ENCODE measurements at places on chromosomes 11 and 22. TPM values are rescaled to one million over a fixed set of nuclear protein-coding genes. Genes with fewer than 3 reads are reported as not detected.

Gene SAA2
- total RNA-seq, result 92.5 TPM

- no peak for DNase-seq
Measured at GRCh38 chr11:127130321-127130720, 129.8 kb upstream of the KIRREL3 start.

GRCh38 chr22:29256606-29257325 lies 11.0 kb downstream of the RHBDD3 start:
- DNase-seq, result no peak

Gene DRD2
- not detected for total RNA-seq

DNA sequence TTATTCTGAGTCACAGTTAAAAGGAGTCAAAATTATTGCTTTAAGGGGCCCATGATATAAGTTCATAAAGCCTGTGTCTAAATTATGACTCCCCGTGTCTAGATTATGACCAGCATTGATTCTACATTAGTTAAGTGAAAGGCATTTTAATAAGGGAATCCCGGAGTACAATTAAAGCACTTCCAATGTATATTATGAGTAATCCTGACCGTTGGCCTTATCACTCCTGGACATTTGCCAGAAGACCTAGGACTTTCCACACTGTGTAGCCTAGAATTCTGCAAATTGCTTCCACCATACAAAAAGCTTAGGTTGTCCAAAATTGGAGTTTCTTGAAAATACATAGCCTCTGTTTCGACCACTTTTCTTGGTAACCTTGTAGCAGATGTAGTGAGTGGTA lies 1292.6 kb downstream of the LRRC4C start:
- no peak for DNase-seq

DNA sequence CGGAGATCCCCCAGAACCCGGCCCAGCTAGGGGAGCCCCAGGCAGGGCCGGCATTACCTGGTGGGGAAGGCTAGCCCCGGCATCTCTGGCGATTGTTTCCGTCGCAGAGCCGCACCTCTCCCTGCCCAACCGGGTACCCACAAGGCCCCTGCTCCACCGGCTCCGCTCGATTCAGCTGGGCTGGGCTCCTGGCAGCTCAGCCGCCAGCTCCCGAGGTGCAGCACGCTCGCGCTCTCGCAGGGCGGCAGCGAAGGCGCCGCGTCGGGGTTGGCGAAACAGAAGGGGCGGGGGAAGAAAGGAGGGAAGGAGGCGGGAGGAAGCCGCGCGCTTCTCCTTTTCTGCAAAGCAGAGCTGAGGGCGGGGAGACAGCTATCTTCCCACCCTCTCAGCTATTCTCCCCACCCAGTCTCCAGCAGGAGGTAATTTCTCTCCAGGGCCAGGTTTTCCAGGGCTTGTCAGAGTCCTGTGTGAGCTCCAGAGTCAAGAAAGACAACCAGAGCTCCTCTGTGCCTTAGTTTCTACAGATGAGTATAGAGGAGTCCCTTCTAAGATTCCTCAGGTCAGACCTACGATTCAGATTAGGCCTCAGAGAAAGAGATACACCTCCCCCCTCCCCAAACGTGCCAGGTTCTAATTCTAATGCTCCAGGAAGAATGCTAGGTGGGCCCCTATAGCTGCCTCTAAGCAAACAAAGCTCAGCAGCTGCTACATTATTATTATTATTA lies 62.0 kb downstream of the PAK1 start:
- DNase-seq, result peak; percentile 79

- no peak for DNase-seq
Measured at GRCh38 chr11:502288-503178, 4.5 kb downstream of the RNH1 start.

Gene CNIH2
- total RNA-seq, result 1.4 TPM

DNA sequence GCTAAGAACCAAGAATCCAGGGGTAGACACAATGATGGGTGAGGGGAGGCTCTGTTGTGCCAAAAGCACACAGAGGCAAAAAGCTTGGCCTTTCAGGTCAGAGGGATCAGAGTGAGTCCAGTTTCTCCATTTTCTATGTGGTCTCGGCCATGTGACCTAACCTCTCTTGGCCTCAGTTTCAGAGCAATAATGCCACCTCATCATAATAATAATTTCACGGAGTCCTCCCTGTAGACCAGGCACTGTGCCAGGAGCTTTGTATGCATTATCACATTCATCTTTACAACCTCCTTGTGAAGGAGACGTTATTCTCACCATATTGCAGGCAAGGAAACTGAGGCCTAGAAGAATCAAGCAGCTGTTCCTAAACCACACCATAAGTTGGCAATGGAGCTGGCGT lies 120.2 kb downstream of the WT1 start:
- DNase-seq, result no peak

Gene DENND5A
- total RNA-seq, result 65.7 TPM

Gene GSTT4
- total RNA-seq, result not detected

Gene BTG4
- not detected for total RNA-seq

Gene SCUBE1
- 4.6 TPM for total RNA-seq

DNA sequence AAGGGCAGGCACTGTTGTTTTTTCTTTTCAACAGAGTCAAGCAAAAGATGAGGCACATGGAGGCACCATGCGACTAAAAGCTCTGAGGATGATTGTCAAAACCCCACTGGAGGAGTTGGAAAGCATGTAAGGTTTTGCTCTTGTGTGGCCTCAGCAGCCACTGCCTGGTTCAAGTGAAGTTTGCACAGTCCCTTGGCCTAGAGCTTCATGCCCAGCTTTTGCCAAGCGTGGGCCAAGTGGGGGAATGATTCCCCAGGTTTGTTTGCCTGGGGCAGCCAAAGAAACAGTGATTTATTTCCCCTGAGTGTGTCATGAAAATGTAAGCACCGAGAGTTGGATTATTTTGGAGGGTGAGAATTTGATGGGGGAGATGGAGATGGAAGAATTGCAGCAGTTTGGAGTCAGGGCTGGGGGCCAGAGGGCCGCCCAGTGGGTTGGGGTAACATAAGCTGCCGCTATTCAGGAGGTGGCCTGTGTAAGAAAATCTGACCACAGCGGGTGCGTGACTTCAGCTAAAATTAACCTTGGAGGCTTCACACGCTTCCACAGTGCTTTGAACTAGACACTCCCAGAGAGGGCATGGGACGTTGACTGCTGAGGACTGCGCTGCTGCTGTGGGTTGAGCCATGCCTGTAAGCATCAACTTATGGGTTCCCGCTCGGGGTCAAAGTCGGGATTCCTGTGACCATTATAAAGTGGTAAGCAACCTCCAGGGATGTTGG lies 100.7 kb downstream of the NAV2 start:
- DNase-seq, result no peak

DNA sequence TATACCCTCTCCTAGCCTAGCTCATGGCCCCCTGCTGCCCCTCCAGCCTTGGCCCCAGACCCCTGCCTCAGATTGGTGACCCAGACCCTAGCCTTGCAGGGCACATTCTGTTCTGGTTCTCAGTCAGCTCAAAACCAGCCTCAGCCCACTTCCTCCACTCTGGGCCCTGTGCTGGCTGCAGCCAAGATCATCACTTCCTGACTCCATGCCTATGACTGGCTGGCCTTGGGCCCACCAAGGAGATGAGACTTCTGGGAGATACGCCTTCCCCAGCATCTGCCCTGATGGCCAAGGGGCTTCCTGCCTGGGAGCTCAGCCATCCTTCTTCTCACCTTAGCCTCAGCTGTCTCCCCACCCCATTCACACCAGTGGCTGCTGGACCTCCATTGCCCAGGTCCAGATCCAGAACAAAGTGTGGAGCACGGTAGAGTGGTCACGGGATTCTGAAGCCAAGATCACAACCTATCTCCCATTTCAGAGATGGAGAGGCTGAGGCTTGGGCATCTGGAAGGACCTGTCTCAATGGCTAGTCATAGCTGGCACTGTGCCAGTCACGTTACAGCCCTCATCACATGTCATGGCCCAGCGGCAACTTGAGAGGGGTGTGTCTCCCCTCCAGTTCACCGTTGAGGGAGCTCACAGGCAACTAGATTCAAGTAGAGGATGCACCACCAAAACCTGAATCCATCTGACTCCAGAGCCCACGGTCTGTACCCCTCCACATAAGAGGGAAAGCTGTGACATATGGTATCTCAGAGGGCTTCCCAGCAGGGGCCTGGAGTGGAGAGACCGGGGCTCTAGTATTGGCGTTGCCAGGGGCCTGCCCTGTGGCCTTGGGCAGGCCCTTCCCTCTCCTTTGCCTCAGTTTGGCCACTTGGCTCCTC lies 43.0 kb upstream of the KLHL35 start:
- DNase-seq, result no peak

Gene IFT27
- 24.5 TPM for total RNA-seq

Gene PKNOX2
- total RNA-seq, result 6.7 TPM

Gene FAM181B
- not detected for total RNA-seq

Gene RHOG
- total RNA-seq, result 57.1 TPM

Gene KREMEN1
- total RNA-seq, result 42.3 TPM

GRCh38 chr11:128765571-128766549 lies 72.0 kb downstream of the FLI1 start:
- DNase-seq, result no peak

Gene FAM111B
- total RNA-seq, result 15.0 TPM

GRCh38 chr11:12453243-12453642 lies 75.9 kb downstream of the PARVA start:
- no peak for DNase-seq

- no peak for DNase-seq
Measured at GRCh38 chr11:109374441-109374840, 47.5 kb upstream of the C11orf87 start.

Gene KDM4E
- not detected for total RNA-seq

DNA sequence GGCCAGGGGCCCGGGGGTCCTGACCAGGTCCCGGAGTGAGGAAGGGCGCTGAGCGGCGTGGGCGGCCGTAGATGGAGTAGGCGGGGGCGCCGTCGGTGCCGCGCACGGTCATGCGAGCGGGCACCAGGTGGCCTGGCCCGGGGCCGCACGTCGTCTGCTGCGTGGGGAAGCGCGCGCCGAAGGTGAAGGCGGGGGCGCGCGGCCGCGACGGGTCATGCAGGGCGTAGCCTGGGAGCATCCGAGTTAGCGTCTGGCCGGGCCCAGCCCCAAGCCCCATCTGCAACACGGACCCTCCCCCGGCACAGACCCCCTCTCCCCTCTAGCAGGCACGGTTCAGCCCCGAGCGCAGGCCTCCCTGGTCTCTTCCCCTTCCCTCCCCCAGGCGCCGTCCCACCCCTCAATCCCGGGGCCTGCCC lies 1.7 kb upstream of the TYMP start:
- DNase-seq, result peak; percentile 78

DNA sequence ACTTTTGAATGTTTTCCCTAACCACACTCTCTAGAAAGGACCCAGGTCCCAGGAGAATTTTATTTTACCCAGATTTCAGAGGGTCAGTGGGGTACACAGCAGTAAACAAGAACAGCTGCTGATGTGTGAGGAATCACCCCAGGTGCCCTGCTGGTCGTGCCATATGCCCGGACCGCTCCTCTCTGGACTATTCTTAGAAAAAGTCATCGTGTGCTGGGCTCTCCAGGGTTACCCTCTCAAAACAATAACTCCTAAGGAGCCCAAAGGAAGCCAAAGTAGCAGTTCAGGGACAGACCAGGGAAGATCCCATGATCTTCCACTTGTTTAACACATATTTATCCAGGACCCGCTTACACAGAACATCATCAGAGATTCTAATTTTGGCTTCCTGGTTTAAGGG lies 29.7 kb downstream of the LRP4 start:
- DNase-seq, result no peak

- peak; percentile 75 for DNase-seq
Measured at GRCh38 chr22:20429254-20430100, 8.1 kb downstream of the SCARF2 start.

GRCh38 chr22:37520776-37521191 lies 1.6 kb upstream of the CARD10 start:
- DNase-seq, result no peak

- DNase-seq, result no peak
Measured at GRCh38 chr11:115049796-115050195, 371.5 kb downstream of the NXPE2 start.

Gene SLC22A25
- total RNA-seq, result not detected

DNA sequence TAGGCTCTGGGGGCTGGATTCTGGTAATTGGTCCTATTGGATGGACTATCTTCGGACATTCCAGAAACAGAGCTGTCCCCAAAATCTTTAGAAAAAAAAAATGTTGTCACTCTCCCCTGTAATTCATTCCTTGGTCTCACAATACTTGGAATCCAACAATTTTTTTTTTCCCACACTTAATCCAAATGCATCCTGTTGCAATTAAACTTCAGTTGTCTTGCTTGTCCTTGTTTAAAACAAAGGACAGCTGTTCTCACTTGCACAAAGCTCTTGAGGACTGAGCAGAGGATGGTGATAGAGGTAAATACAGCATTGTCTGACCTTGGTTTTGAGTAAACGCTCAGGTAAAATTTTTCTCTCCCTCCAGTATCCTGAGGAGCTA lies 75.3 kb downstream of the SC5D start:
- DNase-seq, result no peak

DNA sequence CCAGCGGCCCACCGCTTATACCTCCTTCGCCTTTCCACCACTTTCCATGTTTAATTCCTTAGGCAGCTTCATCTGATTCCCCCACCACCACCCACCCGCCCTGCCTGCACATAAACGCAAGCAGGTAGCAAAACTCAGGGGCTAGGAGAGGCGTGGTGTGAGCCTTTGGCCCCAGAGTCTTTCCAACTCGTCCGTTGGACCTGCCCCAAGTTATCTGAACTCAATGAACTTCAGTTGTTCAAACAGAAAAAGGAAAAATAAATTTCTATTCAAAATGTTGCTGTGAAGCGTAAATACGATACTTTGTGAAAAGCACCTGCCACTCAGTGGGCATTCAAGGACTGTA lies 814 bp upstream of the CDON start:
- DNase-seq, result no peak

Gene C11orf87
- total RNA-seq, result not detected

GRCh38 chr11:102318469-102318868 lies 1.2 kb downstream of the BIRC3 start:
- DNase-seq, result no peak

Gene ALDH3B1
- 87.1 TPM for total RNA-seq

DNA sequence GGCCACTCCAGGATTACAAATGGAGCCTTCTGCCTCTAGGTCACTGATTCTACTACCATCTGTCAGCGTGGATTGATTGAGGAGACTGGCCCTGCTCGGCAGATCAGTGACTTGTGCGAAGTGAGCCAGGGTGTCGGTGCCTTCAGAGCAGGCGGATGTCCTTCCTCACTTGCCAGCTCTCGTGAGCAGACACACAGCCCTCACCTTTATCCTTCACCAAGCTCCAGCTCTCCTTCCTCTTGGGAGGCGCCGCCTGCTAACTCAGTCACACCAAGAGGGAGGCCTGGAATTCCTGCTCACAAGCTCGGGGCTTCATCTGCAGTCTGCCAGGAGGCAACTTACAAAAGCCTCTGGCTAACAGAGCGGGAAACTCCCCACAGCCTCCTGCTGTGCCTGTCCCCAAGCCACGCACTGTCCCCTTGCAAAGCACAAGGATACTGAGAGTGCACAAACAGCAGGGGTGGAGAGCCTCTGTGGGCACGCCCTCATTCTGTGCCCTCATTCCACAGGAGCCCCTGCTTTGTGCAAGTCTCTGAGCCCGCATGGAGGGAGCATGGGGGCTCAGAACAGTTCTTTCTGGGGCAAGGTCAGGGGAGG lies 3.5 kb upstream of the TCF20 start:
- DNase-seq, result no peak

- no peak for DNase-seq
Measured at GRCh38 chr11:102685338-102685737, 20.2 kb downstream of the MMP27 start.

GRCh38 chr11:57340039-57340615 lies 2.0 kb downstream of the P2RX3 start:
- DNase-seq, result no peak

Gene SLCO2B1
- 145 TPM for total RNA-seq

Gene PHLDA2
- total RNA-seq, result 50.0 TPM

GRCh38 chr11:83691451-83691950 lies 405.3 kb upstream of the CCDC90B start:
- no peak for DNase-seq

Gene TMEM191C
- total RNA-seq, result 1.6 TPM

Measured in left lung (tissue), 14 donors.